ENCODE measurements at places on chromosomes 3 and 15. TPM values are rescaled to one million over a fixed set of nuclear protein-coding genes. Genes with fewer than 3 reads are reported as not detected.

DNA sequence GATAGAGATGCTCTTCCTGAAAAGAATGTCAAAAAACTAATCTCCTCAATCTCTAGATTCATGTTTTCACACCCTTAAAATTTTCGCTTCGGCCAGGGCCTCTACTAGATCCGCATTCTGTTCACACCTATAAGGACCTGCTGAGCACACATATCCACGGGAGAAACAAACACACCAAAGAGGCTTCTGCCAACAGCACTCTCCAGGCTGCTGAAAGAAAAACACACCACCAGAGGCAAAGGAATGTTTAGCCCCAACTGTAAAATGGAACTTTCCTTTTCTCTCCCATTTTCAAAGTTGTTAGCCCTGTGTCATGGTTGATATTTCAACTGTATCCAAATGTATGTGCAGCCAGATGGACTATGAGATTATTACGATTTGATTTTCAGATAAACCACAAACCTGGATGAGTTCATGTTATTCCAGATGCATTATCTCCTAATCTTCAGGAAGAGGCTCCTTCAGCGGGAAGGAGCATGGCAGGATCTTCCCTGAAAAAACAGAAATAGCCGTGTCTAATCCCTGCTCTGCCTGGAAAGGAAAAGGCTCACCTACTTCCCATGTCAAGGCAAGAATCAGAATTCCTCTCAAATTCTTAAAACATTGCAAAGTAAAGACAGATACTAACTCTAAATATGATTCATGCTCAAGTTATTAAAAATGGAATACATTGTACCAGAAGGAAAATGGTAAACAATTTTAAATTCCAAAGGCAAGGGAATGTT, 442.7 kb upstream of the NR2F2 start:
- DNase-seq, result no peak

GRCh38 chr3:45227946-45228345, 1.9 kb upstream of the TMEM158 start:
- no peak for DNase-seq

GRCh38 chr15:49898097-49898496, 220.9 kb downstream of the ATP8B4 start:
- no peak for DNase-seq

DNA sequence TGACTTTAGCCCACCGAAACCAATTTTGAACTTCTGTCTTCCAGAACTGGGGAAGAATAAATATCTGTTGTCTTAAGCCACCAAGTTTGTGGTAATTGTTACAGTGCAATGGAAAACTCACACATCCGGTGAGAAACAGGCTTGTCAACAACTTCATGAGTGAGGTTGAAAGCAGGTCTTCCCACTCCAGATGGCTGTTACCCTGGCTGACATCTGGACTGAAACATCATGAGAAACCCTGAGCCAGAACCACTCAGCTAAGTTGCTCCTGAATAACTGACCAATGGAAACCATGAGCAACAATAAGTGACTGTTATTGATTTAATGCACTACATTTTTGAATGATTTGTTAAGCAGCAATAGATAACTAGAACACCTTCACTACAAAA, 10.3 kb downstream of the ACSBG1 start:
- no peak for DNase-seq

GRCh38 chr3:103169289-103169688, 734.5 kb downstream of the ZPLD1 start:
- no peak for DNase-seq

DNA sequence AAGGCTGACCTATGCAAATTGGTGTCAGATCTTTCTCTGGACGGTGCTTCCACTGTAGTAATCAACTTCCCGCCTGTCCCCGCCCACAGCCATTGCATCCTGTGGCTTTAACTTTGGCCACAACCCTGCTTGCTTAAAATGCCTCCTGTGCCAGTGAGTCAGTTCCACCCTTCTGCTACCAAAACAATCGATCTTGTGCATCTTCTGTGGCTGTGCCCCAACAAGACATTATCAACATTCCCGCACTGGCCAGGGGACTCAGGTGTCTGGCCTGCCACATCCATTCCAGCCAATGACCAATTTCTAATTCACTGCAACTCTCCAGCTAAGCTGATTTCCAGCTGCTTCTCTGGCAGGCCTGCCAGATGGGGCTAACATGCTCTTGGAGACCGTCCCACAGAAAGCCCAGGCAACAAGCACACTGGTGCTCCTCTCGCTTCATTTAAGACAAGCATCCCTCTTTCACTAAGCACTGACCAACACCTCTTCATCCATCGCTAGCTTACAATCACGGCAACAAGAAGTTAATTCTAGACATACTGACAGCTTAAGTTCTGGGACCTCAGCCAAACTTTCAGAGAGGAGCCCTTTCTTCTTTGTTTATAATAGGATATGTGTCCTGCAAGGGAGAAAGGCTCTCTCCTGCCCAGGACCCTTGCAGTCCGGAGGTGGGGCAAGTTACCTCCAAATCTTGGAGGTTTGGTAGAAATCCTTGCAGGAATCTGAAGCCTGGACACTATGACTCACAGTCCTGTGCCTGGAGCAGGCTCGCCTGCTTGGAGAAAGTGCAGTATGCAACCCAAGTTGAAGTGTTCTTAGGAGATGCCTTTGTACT, 6.7 kb downstream of the CA12 start:
- DNase-seq, result no peak

- no peak for DNase-seq
Observed at GRCh38 chr3:50370594-50370993, 11.3 kb upstream of the TMEM115 start.

GRCh38 chr3:137692803-137693431, 71.2 kb upstream of the SOX14 start:
- DNase-seq, result no peak

GRCh38 chr3:160909917-160910316, 153.9 kb downstream of the PPM1L start:
- DNase-seq, result no peak

GRCh38 chr3:149816311-149816710, 3.3 kb downstream of the RNF13 start:
- DNase-seq, result no peak

- no peak for DNase-seq
Observed at GRCh38 chr15:90345857-90346256, 6.2 kb upstream of the ZNF774 start.

The GCSAM gene
- total RNA-seq, result 16.0 TPM

The SEMA5B gene
- total RNA-seq, result 1.6 TPM

The SKOR1 gene
- 0.64 TPM for total RNA-seq

The SV2B gene
- total RNA-seq, result not detected

The CDCP1 gene
- total RNA-seq, result not detected

The ADAMTS9 gene
- not detected for total RNA-seq

The NANOGP8 gene
- not detected for total RNA-seq

The PLA2G4F gene
- not detected for total RNA-seq

The CHRD gene
- total RNA-seq, result not detected

The TRH gene
- total RNA-seq, result not detected

Data from activated B cell treated with CpG ODN at 0.5 μM for 24 hours (primary cell).